ENCODE measurements at places on chromosomes 4 and X.

DNA sequence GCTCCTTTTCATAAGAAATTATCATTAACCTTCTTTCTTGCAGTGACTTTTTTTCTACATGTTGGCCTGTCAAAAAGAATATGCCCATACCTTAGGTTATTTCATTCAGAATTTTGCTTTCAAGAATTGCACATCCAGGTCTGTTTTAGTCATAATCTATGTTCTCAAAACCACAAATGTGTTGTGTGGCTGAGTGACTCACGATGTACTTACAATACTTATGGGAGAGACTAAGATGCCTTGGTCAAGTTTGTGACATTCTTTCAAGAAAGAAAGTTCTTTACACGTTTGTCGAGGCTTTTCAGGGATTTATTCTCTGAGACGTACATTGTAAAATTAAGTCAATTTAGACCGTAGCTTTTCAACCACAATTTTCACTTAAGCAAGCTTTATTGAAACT lies 396.7 kb downstream of the FSTL5 start:
- DNase-seq = no peak

DNA sequence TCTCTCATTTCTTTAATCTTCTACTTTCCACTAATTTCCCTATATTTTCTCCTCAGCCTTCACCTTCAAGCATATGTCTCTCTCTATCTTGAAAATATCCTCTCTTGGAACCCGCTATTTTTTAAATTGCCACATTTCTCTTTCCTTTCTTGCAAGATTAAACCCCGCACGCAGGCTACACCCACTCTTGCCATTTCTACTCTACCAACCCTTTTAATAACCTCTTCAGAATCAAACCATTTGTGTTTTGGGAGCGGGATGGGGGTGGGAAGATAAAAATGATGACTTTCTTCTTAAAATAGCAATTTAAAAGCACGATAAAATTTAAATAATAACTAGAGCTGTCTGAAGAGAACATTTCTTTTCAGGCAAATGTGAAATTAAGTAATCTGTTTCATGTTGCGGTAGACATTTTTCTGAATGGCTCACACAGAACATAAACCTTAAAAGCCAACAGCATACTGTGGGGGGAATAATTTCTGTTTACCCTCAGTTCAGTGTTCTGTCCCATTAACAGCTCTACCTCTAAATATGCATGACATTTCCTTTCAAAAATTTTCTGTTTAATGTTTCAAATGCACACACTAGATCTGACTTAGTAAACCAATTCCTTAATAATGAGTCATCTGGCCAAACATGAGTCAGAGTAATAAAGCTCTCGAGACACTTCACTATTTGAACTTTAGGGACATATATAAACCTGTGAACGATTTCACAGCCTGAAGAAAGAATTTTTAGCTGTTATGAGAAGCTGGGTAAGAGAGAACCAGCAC lies 20.5 kb downstream of the ARSJ start:
- no peak for DNase-seq

DNA sequence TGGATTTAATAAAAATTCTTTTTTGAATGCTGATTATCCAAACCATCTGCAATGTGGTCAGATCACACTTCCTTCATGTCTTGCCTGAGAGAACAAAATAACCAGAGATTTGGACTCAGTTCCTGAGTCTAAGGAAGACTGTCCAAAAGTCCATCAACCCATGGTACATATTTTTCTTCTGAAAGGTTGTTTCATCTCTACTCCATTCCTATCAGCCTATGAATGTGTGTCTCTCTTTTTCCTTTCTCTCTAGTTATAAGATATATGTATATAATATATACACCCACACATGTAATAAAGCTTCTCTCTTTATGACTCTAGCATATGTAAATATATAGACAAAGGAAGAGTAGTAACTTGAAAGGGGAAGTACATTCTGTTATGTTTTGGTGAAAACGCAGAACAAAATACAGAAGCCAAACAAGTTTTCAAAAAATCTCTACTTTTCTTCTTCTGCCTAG lies 226.9 kb downstream of the ARHGAP24 start:
- DNase-seq = no peak

- no peak for DNase-seq
These were observed 2012.4 kb upstream of the IGFBP7 start for GRCh38 chr4:59122626-59123025.

DNA sequence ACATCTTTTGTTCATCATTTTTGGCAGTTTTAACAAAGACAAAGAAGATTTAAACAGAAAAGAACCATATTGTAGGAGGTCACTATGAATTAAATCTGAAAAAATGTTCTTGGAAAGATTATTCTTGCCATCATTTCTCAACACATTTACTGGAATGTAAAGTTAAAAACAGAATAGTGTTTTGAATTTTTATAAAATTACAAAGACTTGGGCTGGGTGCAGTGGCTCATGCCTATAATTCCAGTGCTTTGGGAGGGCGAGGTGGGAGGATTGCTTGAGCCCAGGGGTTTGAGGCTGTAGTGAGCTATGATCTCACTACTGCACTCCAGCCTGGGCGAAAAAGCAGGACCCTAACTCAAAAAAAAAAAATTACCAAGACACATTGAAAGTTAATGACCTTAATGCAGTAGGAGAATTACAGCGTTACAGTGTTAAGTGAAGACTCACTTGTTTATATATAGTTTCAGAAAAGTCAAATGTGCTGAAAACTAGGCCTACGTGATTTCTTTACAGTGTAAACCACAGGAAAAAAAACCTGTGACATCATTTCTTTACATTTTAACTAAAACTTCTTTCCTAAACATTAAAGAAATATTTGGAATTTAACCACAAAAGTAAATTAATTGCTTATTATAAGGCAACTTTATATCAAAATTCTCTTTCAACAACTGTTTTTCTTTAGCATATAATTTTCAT lies 7.9 kb downstream of the FAM13A start:
- DNase-seq = no peak

- no peak for DNase-seq
These were observed 102.0 kb downstream of the KLHL8 start for GRCh38 chr4:87118421-87118820.

- no peak for DNase-seq
These were observed 189.9 kb downstream of the PTTG2 start for GRCh38 chr4:38149997-38150671.

- DNase-seq = no peak
These were observed 1064.4 kb downstream of the PCDH7 start for GRCh38 chr4:31784558-31784957.

DNA sequence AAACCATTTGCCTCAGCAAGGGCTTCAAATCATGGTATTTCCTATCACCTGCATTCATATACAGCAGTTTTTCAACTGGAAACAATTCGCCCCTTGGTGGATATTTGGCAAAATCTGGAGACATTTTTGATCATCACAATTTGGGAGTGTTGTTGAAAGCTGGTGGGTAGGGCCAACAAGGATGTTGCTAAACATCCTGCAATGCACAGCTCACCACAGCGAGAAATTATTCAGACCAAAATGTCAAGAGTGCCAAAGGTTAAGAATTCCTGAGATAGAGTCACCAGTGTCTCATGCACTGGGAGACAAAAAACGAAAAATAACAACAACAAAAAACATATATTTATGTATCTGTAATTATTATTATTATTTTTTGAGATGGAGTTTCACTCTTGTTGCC lies 435.2 kb upstream of the CTSO start:
- no peak for DNase-seq

DNA sequence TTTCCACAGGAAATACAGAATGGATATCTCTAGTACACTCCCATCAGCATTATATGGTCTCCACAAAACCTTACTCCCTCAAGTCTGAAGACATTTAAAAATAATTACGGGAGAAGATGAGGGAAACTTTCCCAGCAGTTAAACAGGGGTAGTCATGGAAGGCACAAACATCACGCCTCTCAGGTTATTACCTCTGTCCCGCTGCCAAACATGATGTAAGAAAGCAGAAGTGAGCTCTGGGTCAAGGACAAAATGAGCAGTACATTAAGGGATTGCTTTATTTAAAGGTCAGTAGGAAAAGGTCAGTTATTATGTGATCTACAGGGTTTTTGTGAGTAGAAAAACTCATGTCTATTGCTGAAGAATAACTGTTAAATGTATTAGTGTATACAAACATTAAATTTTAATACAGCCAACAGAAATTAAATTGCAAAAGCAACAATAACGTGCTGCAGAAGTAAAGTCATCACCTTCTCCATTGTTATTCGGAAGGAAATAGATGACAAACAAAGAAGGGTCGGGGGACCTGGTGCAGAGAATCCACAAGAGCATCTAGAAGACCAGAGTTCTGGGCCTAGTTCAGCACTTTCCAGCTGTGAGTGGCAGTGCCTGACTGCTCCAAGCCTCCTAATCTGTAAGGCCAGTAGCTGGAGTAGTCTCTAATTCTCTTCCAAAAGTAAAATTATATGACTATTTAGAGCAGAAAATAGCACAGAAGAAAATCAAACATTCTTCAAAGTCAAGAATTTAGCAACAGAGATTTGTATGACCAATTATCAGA lies 171.2 kb downstream of the PPP3CA start:
- DNase-seq = no peak

DNA sequence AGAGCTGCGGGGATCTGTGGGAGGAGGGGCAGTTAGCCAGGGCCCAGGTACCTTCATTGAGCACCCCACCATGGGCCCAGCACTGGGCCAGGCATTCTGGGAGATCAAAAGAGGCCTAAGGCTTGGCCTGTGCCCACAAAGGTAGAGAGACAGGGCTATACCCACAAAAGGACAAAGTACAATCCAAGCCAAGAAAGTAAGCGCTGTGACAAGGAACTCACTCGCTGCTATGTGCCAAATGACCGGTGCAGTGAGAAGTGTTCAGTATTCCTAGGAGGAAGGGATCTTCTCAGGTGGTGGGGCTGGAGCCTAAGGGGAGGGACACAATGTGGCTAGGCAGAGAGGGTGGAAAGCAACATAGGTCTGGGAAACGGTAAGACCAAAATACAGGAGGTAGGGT lies 8.8 kb upstream of the FRMPD3 start:
- no peak for DNase-seq
